HuH-7 (cell line): ENCODE measurements at places on chromosomes 7 and 10.

GRCh38 chr10:132471484-132471883 is 66.1 kb upstream of the INPP5A start:
- no peak for DNase-seq

- no peak for DNase-seq
These were observed 56.2 kb upstream of the CACUL1 start for GRCh38 chr10:118810796-118811505.

DNA sequence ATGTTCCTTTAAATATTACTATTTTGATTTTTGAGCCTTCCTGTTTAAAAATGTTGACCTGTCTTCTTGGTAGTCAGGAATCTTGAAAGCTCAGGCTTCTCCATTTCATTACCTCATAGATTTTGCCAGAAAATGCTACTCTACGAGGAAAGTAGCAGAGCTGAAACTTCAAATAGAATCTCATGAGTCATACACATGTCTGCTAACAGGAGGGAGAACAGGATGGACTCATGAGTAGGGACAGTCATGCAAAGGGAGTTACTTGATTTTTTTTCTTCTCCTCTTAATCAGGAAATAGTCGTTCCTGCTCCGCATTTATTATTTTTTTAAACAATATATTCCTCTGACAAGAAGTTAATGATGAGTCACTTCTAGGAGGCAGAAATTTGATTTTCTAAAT is 37.0 kb upstream of the MINDY3 start:
- DNase-seq, result no peak

DNA sequence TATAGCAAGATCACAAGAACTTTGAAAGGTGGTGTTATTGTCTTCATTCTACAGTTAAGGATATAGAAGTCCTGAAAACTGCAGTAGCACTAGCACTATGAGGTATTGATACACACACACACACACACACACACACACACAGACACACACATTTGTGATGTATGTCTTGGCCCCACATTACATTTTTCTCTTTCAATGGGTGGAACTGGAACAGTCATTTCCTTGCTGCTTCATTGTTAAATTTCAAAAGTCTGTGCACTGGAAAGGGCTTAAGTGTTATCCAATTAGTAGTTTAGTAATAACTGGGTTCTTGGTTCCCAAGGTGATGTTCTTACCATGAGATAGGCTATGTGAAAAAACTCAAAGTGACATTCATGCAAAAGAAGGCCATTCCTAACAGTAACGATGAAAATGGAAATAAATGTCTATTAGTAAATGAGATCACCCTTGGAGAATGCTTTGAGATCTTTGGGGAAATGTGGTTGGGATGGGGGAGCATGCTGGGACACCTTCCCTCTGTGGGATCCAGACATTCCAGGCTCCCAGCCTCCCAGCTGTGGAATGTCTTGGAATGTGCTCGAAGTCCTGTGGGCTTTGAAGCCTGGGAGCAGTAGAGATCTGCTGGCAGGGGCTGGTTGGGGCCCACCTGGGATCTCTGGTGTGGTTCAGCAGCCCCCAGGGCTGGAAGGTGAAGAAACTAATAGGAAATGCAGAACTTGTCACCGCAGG is 37.4 kb upstream of the CALD1 start:
- DNase-seq, result no peak

DNA sequence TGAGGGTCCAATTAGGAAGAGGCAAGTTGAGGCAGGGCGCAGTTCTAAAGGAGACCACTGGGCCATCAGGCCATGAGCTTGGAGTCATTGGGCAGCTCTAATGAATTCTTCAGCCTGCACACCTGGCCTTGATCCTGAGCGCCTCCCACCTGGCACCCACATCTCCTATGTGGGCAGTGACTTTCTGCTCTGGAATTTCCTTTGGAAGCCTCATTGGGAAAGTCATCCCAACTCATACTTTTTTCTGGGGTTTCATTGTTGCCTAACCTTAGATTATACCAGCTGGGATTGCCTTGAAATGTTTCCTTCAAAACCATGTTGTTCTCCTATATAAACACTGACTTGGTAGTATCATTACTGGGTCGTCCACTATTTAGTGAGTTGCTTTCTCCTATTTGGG is 54.1 kb downstream of the PLPP4 start:
- DNase-seq, result no peak

DNA sequence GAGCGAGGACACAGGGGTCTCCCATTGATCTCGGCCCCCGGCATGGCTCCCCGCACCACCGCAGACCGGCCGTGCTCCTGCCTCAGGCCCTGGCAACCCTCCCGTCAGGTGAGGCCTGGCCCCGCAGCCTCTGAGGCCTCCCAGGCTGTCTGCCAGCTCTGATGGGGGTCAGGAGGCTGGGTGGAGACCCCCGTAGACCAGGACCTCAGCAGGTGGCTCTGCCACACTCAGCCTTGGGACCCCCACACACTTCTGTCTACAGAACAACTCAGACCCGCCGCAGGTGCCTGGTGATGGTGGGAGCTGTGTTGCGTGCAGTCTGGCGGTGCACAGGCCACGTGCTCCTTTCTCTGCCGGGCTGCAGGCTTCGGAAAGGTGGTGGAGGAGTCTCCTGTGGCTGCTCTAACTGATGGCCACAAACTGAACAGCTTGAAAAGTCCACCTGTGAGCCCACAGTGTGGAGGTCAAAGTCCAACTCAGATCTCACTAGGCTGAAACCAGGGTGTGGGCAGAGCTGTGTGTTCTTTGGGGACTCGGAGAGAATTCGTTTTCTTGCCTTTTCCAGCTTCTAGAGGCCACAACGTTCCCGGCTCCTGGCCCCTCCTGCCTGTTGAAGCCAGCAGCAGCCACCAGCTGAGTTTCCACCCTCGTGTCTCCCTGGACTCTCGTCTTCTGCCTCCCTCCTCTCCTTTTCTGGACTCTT is 62.5 kb downstream of the PWWP2B start:
- peak; percentile 84 for DNase-seq
